ENCODE measurements at places on chromosomes 12 and 14. TPM values are rescaled to one million over a fixed set of nuclear protein-coding genes. Genes with fewer than 3 reads are reported as not detected.

Gene MUCL1
- not detected for total RNA-seq

Gene RNASE3
- not detected for total RNA-seq

Gene BCL7A
- 5.7 TPM for total RNA-seq

Gene IRAK3
- total RNA-seq, result 7.0 TPM

Gene GNPNAT1
- total RNA-seq, result 21.4 TPM

Gene P2RX2
- total RNA-seq, result 0.32 TPM

Gene ADGRD1
- total RNA-seq, result 2.6 TPM

Gene KLHL33
- 0.85 TPM for total RNA-seq

Gene NUP37
- 22.6 TPM for total RNA-seq

Gene SLC5A8
- 0.49 TPM for total RNA-seq

Gene PTCSC3
- total RNA-seq, result not detected

Gene MLEC
- 272 TPM for total RNA-seq

Data from mucosa of descending colon (tissue), 3 donors.